ENCODE measurements at places on chromosomes 4 and X. TPM values are rescaled to one million over a fixed set of nuclear protein-coding genes. Genes with fewer than 3 reads are reported as not detected.

Gene OTC
- not detected for total RNA-seq

DNA sequence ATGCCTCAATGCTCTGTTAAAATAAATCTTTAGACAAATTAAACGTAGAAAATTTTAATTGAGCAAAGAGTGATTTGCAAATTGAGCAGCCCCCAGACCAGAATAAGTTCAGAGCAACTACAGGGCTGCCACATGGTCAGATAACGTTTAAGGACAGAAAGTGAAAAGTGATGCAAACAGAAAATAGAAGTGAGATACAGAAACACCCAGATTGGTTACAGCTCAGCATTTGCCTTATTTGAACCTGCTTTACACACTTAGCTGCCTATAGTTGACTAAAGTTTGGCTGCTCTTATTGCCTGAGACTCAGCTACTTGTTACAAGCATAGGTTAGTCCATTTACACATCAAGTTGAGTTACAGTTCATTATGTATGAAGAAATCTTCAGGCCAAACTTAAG, 1800.8 kb upstream of the PCDH10 start:
- DNase-seq: no peak

DNA sequence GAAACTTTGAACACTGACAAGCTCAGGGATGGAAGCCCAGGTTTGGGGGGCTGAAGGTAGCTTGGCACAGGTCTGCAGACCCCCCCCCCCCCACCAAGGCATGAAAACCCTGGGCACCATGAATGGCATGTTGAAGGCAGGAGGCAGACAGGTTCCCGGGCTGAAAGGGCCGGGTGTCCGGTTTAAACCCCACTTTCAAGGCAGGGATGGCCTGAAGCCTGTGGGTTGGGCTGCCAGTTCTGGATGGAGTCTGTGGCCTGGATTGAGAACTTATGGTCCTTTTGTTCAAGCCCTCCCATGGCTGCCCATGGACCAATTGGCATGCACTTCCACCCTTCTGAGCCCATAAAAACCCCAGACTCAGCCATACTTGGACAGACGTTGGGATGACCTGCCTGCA, 616.9 kb downstream of the ADGRL3 start:
- no peak for DNase-seq

Gene CYTL1
- total RNA-seq: 0.42 TPM

GRCh38 chr4:130628531-130628930, 1532.6 kb downstream of the C4orf33 start:
- no peak for DNase-seq

Gene PRSS12
- total RNA-seq: not detected

DNA sequence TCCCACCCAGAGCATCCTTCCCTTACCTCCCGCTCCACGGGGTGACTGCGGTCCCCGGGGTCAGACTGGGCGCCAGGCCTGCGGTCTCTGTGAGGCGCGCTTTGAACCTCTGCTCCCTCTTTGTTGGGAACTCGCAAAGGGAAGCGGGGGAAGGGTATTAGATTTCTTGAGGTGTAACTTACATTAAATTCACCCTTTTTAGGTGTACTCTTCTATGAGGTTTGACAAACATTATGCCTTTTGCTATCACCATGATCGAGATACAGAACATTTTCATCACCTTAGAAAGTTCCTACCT, 569 bp downstream of the DCK start:
- no peak for DNase-seq

Gene BTK
- total RNA-seq: 4.1 TPM

DNA sequence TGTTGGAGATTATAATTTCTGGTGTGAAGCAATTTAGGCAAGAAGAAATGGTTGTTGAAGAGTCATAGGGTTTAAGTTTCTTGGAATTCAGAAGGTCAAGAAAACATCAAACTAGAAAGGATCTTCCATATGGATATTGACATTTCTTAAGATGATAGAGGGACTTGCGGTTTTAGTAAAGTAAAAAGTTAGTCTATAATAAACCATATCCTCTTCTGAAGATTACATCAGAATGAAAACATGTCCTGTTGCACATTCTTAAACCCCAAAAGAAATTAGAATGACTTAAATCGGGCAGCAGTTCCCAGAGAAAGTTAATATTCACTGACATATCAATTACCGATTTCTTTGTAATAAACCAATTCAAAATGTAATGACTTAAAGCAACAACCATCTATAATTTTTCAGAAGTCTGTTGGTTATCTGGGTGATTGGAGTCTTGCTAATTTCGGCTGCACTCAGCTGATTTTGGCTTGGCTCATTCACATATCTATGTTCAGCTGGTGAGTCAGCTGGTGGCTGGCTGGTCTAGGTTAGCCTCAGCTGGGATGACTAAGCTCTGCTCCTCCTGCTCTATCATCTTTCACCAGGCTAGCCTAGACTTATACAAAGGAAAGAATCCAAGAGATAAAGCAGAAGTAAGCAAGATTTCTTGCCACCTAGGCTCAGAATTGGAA, 24.4 kb upstream of the DYNLT3 start:
- peak; percentile 23 for DNase-seq

DNA sequence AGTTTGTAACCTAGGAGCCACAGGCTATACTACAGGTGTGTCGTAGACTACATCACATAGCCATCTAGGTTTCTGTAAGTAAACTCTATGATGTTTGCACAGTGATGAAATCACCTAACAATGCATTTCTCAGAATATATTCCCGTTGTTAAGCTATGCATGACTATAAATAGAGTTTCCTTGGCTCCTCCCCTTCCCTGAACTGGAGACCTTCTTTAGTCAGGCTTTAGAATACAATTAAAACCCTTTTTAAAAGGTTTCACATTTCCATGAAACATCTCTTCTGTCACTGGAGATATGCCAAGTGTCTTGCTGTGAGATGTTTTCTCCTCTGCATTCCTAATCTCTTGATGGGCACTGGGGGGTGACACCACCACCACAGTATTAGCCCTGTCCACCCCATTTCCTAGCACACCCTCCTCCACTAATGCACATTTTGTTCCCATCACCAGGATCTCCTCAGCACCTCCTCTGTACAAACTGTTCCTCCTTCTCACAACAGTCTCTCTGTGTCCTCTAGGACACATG, 334.6 kb upstream of the CPEB2 start:
- no peak for DNase-seq

Gene NXF2
- not detected for total RNA-seq

Gene ATP8A1
- total RNA-seq: 14.0 TPM

DNA sequence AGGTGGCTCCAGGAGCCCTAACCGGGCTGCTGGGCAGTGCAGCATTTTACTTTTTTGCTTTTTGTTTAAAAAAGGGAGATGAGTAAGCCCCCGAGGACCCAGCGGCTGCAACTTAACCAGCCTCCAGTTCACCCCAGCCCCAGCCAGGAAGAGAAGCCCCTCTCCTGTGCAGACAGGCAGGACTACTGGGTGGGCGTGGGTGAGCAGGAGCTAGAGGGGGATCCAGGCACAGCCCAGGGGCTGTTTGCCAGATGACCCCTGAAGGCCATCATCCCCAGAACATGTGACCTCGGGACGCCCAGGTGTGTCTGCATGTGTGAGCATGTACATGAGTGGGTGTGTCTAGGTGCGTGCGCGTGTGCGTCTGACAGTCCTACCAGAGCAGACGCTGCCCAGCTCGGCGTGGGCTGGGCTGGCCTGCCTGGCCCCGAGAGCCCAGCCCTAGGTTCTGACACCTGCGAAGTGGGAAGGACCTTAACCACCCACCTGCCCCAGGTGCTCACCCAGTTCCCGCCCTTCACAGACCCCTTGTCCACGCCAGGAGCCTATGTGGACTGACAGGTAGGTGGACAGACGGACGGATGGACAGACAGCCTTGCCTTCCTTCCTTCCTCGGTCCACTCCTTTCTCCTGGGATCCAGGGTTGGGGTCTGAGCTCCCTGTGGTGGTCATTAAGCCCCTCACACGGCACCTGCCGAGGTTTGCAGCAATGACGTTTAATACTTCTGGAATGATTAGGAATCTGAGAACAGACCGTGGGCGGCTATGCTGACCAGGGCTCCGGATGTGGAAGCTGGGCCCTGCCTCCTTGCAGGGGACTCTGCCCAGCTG, 7.8 kb upstream of the HAUS3 start:
- no peak for DNase-seq

- no peak for DNase-seq
Observed at GRCh38 chr4:73281396-73281795, 22.8 kb upstream of the ANKRD17 start.

Gene IGSF1
- 2.6 TPM for total RNA-seq

Gene SLC4A4
- 25.6 TPM for total RNA-seq

Gene PFKFB1
- total RNA-seq: 0.22 TPM

Gene GAGE1
- not detected for total RNA-seq

- no peak for DNase-seq
Observed at GRCh38 chrX:50618788-50619558, 148.3 kb upstream of the DGKK start.

GRCh38 chr4:110196206-110196870, 2.1 kb downstream of the ELOVL6 start:
- peak; percentile 70 for DNase-seq

DNA sequence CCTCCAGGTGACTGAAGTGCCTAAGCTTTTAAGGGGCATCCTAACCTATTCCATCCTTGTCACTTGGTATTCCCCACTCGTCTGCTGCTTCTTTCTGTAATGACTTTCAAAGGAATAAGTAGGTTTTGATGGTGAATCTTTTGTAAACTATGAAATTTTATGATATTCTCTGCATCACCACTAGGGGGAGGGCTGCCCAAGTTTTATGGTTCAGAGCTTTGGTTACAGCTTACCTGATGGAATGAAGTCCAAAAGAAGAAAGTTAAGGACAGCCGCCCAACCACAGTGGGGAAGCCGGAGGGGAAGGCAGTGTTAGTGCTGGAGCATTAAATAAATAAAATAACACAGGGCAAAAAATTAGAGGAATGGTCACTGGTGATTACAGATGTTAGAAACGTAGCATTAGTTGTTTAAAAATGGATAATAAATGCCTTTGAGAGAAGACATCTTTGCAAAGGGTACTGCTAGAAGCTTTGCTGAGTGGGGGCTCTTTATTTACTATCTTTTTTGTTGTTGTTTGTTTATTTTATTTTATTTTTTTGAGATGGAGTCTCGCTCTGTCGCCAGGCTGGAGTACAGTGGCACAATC, 204.9 kb downstream of the GBA3 start:
- no peak for DNase-seq

GRCh38 chr4:6126971-6127745, 73.2 kb downstream of the JAKMIP1 start:
- DNase-seq: no peak

Gene GPR82
- total RNA-seq: 0.27 TPM

DNA sequence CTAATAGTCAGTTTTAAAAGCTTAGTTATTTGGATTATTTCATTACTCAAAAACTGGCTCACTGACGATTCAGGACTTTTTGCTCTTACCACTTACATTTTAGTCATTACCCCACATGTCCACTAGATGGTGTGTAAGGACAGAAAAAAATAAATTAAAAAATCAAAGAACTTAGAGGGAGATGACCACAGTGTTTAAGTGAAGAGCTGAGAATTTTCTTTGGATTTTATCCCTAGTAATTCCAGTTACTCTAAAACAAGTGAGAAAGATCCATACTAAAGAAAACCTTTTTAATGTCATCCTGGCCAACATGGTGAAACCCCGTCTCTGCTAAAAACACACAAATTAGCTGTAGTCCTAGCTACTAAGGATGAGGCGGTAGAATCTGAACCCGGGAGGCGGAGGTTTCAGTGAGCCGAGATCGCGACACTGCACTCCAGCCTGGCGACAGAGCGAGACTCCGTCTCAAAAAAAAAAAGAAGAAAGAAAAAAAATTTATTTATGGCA, 26.4 kb upstream of the TMPRSS11B start:
- DNase-seq: no peak

DNA sequence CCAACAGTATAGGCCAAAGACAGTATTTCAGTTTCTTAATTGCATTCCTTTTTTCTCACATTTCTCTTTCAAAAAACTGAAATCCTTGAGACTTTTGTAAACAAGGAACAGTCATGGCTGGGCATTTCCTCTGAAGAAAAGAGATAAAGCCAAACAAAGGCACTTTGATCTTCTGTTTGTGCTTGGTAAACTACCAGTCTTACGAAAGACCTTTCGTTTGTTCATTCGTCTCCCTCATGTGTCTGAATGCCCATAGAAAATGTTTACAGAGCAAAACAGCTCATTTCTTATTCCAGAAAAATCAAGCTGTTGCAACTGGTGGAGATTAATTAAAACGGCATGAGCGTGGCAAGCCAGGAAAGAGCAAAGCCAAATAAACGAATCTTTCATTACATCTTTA, 178.0 kb downstream of the GASK1B start:
- DNase-seq: no peak

Gene DMRTC1
- total RNA-seq: not detected

- no peak for DNase-seq
Observed at GRCh38 chr4:126386512-126386911, 1071.8 kb downstream of the FAT4 start.

Gene PROM1
- 3.2 TPM for total RNA-seq

Gene PWWP3B
- total RNA-seq: 10.0 TPM

- no peak for DNase-seq
Observed at GRCh38 chr4:141560056-141560455, 76.3 kb upstream of the IL15 start.

Gene FAM47E
- total RNA-seq: 2.4 TPM

DNA sequence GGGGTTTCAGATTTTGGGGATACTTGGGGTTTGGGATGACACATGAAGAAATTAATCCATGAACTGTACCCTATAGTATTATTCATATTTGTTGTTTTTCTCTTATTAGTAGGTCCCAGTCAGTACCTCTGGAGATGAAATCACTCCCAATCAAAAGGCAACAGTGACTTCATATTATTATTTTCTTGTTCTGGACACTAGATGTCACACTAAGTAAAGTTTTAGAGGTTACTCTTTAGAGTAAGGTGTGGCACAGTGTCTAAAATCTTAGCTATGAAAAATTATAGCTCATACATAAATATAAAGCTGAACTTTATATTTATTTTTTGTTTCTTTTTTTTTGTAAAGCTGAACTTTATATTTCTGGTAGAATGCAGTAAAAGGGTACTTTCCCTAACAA, 35.1 kb downstream of the FAM114A1 start:
- DNase-seq: no peak

Gene SMIM10
- total RNA-seq: 5.3 TPM

Gene TMEM35A
- total RNA-seq: 0.30 TPM

Gene NWD2
- total RNA-seq: not detected

Gene ARAP2
- 2.7 TPM for total RNA-seq

- no peak for DNase-seq
Observed at GRCh38 chrX:20369468-20369867, 102.8 kb upstream of the RPS6KA3 start.

GRCh38 chr4:162804351-162804924, 362.3 kb downstream of the NAF1 start:
- DNase-seq: no peak

GRCh38 chr4:80913381-80913780, 117.1 kb upstream of the BMP3 start:
- no peak for DNase-seq

Gene PACRGL
- total RNA-seq: 6.2 TPM

- DNase-seq: no peak
Observed at GRCh38 chr4:91330555-91331137, 973.1 kb upstream of the GRID2 start.

Gene TMEM31
- not detected for total RNA-seq
